NCI-H510A treated with DMSO at 0.1 percent for 48 hours (cell line): ENCODE measurements at places on chromosomes 5 and 9.
A peak's percentile ranks its signal among the peaks of the same experiment; 100 is the strongest.

GRCh38 chr9:114302727-114303126, 20.2 kb upstream of the ORM1 start:
- no peak for DNase-seq

DNA sequence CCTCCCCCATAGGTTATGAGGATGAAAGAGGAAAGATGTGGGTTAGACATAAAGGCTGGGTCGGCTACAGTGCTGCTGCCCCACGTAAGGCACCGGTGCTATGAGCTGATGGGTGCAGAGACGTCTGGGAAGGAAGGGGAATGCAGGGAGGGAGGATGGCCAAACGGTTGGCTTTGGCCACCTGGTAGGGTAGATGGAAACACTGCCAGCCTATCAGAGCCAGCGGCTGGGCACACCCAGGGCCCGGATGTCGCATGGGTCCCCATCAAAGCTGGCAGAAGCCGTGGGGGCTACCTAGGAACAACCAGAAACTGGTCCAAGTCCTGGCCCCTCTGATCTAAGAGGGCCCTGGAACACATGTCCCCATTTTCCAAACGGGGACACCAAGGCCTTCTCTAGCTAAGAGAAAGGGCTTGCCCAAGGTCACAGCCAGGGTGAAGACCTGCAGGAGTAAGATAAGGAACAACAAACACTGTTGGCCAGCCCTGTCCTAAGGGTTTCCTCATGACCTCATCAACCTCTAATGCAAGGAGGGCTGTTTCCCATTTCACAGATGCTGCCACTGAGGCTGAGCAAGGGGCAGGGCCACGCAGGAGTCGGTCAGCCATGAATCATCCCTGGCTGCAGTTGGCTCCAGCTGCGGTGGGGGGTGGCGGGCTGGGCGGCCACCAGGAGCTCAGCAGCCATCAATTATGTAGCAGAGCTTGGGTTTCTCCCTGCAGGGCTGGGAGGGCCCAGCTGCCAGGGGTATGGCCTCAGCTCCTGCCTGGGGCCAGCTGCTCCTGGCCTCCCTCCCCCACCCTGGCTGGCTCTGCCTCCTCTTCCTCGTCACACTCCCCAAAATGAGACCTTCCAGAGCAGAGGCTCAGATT, 4.9 kb downstream of the SH3GLB2 start:
- DNase-seq = no peak

GRCh38 chr9:137485343-137486140, 26.4 kb upstream of the NSMF start:
- peak; percentile 93 for DNase-seq

DNA sequence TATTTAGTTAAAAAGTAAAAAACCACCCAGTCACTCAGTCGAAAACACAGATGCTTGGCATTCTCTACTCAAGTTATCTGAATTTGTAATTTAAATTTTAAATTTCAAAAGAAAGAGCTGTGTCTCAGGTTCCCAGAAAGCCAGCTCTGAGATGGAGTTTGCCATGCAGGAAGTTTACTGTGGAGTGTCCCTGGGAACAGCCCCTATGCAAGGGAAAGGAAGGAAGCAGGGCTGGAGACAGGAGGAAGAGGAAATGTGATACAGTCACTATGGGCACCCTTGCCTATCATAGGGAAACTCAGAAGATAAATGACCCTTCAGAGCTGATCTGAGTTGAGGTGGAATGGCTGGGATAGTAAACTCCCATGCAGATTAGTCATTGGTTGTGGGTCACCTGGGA, 408.8 kb upstream of the ACTBL2 start:
- DNase-seq = no peak

GRCh38 chr9:37550781-37551180, 25.4 kb downstream of the FBXO10 start:
- no peak for DNase-seq

GRCh38 chr5:960551-960950, 48.1 kb upstream of the NKD2 start:
- DNase-seq = no peak

DNA sequence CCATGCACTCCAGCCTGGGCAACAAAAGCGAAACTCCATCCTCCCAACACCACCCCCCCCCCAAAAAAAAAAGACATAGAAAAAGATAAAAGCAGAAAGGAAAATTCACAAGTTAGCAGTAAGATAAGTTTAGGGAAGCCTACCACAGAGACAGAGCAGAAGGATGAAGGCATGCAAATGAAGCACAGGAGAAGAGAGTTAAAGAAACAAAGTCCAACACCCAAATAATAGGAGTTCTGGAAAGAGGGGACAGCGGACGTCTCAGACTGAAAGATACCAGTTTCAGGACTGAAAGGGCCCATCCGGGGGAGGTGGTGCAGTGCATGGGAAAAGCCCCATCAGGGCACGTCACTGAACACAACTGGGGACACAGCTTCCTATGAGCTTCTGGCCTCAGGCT, 54.3 kb downstream of the OTULIN start:
- DNase-seq = no peak

GRCh38 chr5:53019320-53019719, 30.2 kb downstream of the ITGA2 start:
- DNase-seq = no peak

DNA sequence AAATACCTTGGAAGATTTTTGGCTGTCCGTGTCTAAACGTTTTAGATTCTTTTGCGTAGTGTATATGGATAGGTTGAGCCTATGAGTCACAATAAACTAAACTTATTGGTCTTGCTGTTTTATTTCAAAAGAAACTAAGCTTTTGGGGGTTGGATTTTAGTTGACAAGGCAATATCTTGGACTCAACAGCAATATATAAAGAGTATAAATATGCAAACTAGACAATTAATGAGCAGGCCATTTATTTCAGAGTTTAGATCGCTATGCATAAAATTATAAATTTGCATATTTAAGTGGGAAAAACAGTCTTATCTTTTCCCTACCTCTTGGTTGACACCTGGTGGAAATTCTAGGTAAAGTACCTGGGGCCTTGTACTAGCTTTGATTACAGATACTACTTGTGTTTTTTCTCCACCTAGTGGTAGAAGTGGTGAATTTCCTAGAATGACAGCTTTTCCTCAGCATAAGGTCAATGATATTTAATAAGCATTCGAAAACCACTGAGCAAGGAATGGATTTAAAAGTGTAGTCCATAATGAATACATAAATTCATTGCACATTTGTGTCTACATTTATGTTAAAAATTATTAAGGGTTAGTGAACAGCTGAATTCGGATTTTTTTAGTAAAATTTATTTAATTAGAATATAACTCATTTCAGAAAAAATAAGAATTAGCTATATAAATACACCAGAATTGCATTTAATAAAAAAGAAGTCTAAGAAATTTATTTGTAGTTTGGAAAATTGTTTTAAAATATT, 1.7 kb upstream of the ARRDC3 start:
- peak; percentile 81 for DNase-seq

DNA sequence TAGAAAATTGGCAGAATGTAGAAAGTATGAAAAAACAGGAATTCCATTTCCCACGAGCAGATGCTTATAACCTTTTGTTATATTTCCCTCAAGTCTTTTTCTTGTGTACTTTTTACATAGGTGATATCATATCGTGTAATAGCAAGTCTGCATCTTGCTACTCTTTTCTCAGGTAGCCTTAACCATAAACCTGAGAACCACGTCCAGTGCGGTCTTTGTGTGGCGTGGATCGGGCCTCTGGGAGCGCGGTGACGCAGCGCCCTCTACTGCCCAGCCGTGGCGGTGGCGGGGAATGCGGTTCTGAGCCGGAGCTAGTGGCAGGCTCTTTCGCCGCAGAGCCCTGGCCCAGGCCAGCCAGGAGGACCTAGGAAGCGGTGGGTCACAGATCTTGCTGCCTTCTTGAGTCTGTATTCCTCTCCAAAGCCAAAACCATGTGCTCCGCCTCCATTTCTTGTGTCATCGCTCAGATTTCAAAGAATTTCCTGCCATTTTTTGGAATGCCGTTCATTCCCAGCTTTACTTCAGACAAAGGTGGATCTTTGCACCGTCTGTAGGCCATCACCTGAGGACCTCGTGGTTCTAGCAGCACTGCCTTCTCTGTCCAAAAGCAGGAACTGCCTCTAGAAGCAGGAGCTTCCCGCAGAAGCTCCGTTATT, 71.9 kb downstream of the MVB12B start:
- peak; percentile 88 for DNase-seq

- no peak for DNase-seq
Observed at GRCh38 chr5:166795756-166796155, 1495.7 kb upstream of the WWC1 start.

DNA sequence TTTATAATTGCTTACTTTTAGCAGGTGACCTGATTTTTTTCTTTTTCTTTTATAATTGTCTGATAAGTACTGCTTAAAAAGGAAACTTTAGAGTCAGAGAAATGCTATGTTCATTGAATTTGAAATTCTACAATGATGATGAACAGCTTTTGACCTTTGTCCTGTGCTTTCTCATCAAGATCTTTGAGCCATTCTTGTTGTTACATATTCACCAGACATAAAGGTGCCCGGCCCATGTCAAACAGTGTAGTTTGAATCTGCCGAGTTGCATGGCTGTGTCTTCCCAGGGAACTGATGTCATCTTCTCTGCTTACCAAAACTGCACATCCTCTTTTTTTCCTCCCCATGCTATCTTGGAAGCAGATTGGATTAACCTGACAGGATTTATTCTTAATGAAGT, 163.6 kb downstream of the LRRC70 start:
- DNase-seq = no peak

DNA sequence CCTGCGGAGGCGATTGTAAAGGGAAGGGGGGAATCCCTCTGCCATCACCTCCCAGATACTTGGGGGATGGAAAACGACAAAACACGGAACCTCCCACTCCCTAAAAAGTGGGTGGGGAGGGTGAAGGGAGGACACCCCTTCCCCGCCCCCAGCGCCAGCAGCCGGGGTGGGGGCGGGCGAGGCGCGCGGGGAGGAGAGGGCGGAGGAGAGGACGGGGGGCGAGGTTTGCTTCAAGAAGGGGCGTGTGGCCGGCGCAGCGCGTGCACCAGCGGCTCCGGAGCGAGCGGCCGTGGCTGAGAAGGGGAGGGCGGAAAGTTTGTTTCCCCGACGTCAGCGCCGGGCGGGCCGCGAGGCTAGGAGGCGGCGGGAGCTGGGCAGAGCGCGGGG, at the start of gene PRRX2:
Gene PRRX2, plus strand, starts transcription at position 259 of the 387 bp plus-strand sequence. CDS start 221 bp downstream, outside the sequence.
- no peak for DNase-seq

GRCh38 chr9:106322706-106323245, 540.2 kb upstream of the ZNF462 start:
- DNase-seq = no peak

DNA sequence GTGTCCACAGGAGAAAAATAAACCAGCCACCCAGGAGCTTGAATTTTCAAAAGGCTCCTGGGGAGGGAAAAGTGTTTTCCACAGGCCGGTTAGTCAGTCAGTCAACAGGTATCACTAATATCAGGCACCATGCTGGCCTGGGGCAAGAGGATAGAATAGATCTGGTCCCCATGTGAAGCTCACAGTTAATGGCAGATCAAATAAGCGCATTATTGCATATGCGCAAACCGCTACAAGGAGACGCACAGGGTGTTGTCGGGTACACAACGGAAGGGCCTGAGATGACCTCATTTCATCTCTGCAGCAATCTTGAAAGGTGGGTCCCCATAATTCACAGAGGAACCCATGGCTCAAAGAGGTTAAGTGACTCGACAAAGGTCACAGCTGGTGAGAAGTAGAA, 260.7 kb downstream of the CRB2 start:
- no peak for DNase-seq
